Foreskin keratinocyte (primary cell): ENCODE measurements at places on chromosomes 6 and 20. TPM values are rescaled to one million over a fixed set of nuclear protein-coding genes. Genes with fewer than 3 reads are reported as not detected.

DNA sequence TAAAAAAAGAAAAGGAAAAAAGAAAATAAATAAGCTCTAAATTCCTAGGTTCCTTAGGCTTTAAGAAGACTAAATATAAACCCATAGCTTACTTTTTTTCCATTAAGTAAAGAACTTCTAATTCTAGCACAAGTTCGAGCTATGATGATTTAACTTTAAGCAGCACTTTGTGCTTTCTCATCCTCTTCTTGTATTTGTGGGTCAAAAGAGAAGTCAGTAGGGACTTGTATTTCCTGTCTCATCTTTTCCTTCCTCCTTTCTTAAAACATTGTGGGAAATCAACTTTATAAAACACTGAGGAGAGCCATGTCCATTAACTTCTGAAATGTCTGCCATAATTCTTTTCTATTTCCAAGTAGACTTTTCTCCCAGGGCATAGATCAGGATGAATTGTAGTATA is 637.7 kb upstream of the CITED2 start:
- no peak for DNase-seq

HMGCLL1 gene
- not detected in 2 replicates for total RNA-seq

EYS gene
- 0.07 and 0.14 TPM in 2 replicates for total RNA-seq

B3GAT2 gene
- total RNA-seq: not detected in 2 replicates

CST3 gene
- 203 and 226 TPM in 2 replicates for total RNA-seq
